NCI-H774 (cell line): ENCODE measurements at places on chromosomes 1 and 21.

- no peak for DNase-seq
Observed at GRCh38 chr1:154869351-154870114, 548 bp downstream of the KCNN3 start.

GRCh38 chr1:162823231-162823630, 32.7 kb downstream of the HSD17B7 start:
- DNase-seq, result no peak

GRCh38 chr1:173267453-173267945, 60.4 kb upstream of the TNFSF4 start:
- DNase-seq, result no peak

- no peak for DNase-seq
Observed at GRCh38 chr1:65431111-65431705, 10.7 kb downstream of the LEPR start.

- no peak for DNase-seq
Observed at GRCh38 chr1:38063616-38064015, 17.0 kb upstream of the POU3F1 start.

DNA sequence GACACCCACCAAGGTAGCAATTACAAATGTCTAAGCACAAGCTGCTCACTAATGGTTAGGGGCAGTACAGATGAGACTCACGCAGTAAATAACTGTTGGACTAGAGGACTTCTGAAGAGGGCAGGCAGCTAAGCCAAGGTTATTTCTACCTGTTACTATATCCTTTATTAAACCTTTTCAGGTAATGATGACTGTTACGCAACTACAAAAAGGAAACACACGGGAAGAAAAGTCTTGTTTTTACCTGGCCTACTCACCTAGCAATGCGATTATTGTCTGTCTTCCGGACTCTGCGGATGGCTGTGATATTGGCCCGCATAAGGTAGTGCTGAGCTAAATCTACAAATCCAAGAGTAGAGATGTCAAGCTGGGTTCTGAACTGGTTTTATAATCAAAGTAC, 17.8 kb upstream of the VHLL start:
- DNase-seq, result no peak

- no peak for DNase-seq
Observed at GRCh38 chr1:166297993-166298392, 131.2 kb upstream of the FAM78B start.

- no peak for DNase-seq
Observed at GRCh38 chr1:60279798-60280197, 206.2 kb upstream of the C1orf87 start.

GRCh38 chr1:174051956-174052355, 29.8 kb upstream of the RC3H1 start:
- DNase-seq, result no peak
